Pancreas (tissue), 10 donors: ENCODE measurements at places on chromosomes 11 and 22. TPM values are rescaled to one million over a fixed set of nuclear protein-coding genes. Genes with fewer than 3 reads are reported as not detected.

- peak; percentile 90 for DNase-seq
Measured at GRCh38 chr11:75429902-75430713, 2.9 kb downstream of the KLHL35 start.

GRCh38 chr11:22603933-22604332 lies 21.7 kb downstream of the FANCF start:
- DNase-seq, result no peak

DNA sequence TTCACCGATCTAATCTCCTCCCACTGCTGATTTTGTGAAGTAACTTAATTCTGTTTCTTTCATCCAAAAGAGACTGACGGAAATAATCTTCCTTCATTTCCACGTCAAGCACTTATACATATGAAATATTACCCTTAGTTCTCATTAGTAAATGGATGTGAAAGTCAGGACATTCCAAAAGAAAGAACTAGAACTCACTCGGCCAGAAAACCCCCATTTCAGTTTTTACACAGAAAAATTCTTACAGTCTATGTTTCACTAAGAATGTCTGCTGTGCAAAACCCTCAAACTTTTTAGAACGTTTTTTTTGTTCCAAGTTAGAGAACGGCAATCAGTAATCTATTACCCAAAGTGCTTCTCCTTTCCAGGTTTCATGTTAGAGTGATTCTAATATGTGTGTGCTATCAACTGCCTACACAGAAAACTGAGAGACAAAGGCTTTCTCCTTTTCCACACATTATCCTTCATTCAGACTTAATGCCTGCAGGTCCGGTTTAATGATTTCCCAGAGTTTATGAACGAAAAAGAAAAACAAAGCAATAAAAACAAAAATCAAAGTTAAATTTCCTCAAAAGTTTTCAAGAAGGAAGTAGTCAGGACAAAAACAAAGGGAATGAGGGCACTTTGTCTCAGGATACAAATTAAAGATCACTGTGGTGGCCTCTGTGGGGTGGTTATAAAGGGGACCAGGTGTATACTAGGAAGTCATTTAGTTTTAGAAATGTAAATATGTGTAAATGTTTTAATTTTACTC lies 11.3 kb upstream of the SESN3 start:
- no peak for DNase-seq

The ZNF214 gene
- total RNA-seq, result 1.7 TPM
